Stimulated activated CD4-positive, alpha-beta T cell treated with anti-CD3 and anti-CD28 coated beads, Interleukin-15, amount 100 ng/mL, for 1 hour (primary cell): ENCODE measurements at places on chromosomes 6 and 20.

GRCh38 chr20:38888059-38888831, 38.0 kb upstream of the FAM83D start:
- DNase-seq = no peak

- DNase-seq = no peak
Measured at GRCh38 chr20:23142162-23143050, 56.3 kb upstream of the CD93 start.

DNA sequence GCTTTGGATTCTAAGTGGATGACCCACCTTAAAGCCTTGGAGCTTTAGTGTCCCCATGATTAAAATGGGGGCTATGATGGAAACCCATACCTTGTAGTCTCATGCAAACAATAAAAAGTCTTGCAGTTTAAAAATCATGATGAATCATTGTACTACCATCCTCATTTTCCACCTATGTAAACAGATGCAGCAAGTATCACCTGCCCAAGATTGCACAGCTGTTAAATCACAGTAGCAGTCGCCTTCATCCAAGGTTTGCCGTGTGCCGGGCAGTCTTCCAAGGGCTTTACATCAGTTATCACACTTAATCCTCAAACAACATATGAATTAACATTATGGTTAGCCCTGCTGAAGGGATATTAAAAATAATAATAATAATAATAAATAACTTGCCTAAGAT, 210.3 kb downstream of the FOXA2 start:
- DNase-seq = no peak

DNA sequence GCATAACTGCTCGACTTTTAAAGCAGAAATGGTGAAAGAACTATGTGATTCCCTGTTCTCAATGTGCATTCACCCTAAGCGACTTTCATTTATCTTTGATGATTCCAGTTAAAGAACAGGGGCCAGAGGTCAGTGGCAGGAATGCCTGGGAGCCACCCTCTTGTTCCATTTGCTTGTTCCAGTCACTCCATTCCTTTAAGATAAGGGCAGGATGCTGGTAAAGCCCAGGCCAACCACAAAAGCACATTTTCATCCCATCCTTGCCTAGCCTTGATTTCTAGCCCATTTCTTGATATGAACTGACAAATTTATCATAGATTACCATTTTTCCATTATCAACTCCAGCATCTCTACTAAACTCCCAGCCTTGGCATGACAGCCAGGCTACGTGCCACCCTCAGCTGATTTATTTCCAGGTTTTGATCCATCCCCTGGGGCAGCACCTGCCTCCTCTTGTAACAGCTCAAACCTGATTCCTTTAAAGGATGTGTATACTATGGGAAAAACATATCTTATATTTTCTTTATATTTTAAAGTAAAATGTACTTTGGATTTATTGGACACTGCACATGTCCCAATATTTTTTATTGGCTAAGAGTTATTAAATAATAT, 19.2 kb downstream of the HMGN3 start:
- DNase-seq = no peak

GRCh38 chr6:125728739-125729138, 20.7 kb upstream of the HEY2 start:
- no peak for DNase-seq

DNA sequence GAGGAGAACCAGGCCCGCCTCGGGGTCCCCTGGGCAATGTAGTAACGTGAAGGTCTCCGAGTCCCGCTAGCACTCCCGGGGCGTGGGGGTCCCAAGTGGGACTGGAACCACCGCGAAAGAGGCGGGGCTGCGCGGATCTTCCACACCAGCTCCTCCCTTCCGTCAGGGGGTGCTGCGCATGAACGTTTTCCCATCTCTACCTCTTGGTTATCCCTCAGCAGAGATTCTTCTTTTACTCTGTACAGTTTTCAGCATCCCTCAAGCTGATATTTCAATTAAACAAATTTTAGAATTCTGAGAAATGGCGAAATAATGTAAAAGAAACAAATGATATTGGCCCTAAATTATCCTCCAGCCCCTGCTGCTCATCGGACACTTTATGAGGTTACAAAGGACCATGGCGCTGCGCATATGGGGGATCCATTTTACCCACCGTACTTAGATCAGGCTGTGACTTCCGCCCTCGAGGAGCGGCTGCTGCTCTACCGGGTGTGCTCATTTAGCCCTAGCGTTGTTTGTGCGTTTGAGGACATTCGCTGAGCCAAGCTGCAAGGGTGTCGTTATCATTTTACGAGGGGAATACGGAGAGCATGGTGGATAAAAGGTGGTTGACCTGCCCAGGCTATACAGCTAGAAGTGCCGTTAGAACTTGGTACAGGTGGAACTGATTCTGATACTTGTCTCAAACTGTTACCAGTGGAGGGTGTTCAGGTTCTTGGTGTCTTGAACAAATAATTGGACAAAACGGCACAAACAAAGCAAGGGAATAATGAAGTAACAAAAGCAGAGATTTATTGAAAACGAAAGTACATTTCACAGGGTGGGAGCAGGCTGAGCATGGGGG, 75.2 kb upstream of the CHD6 start:
- peak; percentile 56 for DNase-seq

GRCh38 chr6:47047097-47047478, 5.0 kb upstream of the ADGRF1 start:
- DNase-seq = no peak

GRCh38 chr6:43575105-43575771, 600 bp downstream of the XPO5 start:
- no peak for DNase-seq

- DNase-seq = no peak
Measured at GRCh38 chr20:25117990-25118389, 36.0 kb upstream of the VSX1 start.

GRCh38 chr6:109695468-109695867, 4.4 kb downstream of the FIG4 start:
- DNase-seq = no peak

GRCh38 chr6:45310118-45310788, 17.9 kb upstream of the RUNX2 start:
- DNase-seq = no peak

- no peak for DNase-seq
Measured at GRCh38 chr6:145252737-145253136, 482.6 kb downstream of the EPM2A start.

GRCh38 chr6:113774127-113774825, 82.9 kb upstream of the MARCKS start:
- DNase-seq = no peak

DNA sequence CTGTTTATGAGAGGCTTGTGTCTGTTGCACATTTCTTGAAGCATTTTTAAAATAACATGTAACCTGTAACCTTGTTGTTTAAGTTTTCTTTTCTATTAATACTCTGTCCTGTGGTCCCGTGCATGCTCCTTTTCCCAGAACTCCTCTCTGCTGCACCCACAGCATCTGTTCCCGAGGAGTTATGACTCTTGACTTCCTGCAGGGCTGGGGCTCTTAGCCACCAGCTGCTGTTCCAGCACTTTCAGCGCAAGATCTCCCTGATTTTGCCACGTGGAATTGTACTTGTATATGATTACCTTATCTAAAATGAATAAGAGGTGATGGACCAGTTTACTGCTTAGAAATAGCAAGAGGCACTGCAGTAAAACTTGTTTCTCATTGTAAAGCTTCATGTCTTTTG, 150.6 kb downstream of the QKI start:
- no peak for DNase-seq

DNA sequence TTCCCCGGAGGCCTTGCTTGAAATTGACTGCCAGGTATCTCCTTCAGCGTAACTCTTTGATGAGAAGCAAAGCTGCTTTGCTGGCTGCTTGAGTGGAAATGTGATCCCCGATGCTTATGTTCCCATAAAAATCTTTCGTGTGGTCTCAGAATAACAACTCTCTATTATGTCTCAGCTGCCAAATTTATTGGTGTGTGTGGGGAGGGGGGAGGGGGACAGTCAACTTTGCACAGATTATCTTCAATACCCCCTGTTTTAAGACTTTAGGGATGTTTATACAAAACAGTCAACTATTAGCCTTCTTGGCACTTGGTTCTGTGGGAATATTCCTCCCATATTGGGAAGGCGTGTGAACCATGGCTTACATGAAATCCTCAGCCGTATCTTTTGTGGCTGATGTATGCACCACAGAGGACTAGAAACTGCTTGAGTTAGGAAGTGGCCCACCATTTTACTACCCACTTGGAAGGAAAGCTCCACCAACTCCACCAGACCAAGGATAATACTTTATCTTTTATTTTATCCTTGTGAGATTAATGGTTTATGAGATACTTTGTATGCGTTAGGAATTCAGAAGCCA, 101.5 kb upstream of the SLC24A3 start:
- no peak for DNase-seq

DNA sequence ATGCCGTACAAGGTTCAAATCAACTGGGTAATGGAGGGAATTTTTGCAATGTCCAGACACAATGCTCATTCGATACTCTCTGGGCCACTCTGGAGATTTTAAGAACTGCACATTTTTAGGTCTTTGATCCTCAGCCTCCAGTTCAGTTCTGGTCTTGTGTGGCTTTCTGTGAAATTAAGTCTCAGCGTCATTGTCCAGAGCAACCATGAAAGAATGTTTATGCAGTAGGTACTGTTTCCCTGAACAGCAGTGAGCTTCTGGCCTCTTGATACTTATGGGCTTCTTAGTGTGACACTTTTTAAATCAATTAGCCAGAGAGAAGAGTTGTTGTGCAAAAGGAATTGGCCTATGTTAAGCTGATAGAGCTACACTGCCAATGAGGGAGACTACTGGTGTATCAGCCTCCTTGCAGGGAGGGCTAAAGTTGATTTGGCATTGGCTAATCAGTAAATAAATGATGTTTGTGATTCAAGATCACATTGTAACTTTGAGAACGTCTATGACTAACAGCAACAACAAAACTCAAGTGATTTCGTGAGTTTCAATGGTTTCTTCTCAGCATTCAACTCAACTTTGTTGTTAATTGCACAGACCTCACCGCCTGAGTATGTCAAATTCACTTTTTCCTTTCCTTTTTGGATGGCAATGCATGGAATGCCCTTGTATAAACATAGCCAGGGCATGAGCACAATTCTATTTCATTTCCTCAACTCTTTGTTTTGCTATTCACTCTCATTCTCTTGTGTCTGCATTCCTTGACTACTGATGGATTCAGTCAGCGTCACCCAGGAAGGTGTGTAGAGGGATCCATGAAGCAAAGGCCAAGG, 85.1 kb downstream of the GJA1 start:
- DNase-seq = no peak

DNA sequence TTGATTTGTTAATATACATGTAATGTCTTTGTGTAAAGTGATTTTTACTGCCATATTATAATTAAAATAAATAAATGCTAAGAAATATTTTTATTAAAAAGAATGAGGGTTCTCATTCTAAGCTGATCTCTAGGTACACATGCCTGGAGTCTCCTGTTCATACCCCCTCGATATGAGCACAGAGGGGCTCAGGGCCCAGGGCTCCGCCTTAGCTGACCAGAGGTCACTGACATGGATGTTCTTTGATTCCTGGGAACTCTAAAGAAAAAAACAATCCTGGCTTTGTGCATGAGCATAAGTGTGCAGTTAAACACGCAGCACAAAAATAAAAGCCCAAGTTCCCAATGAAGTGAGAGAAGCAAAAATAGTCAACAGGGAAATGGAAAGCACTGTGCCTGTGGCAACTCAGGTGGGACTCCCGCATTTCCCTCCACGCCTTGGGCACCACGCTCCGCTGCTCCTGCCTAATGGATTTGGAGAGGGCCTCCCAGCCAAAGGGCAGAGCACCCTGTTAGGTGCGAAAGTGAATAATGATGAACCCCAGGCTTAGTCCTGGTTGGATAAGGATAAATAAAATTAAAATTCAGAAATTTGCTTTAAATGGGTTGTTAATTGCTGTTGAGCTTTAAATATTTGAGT, 33.3 kb upstream of the QKI start:
- no peak for DNase-seq

DNA sequence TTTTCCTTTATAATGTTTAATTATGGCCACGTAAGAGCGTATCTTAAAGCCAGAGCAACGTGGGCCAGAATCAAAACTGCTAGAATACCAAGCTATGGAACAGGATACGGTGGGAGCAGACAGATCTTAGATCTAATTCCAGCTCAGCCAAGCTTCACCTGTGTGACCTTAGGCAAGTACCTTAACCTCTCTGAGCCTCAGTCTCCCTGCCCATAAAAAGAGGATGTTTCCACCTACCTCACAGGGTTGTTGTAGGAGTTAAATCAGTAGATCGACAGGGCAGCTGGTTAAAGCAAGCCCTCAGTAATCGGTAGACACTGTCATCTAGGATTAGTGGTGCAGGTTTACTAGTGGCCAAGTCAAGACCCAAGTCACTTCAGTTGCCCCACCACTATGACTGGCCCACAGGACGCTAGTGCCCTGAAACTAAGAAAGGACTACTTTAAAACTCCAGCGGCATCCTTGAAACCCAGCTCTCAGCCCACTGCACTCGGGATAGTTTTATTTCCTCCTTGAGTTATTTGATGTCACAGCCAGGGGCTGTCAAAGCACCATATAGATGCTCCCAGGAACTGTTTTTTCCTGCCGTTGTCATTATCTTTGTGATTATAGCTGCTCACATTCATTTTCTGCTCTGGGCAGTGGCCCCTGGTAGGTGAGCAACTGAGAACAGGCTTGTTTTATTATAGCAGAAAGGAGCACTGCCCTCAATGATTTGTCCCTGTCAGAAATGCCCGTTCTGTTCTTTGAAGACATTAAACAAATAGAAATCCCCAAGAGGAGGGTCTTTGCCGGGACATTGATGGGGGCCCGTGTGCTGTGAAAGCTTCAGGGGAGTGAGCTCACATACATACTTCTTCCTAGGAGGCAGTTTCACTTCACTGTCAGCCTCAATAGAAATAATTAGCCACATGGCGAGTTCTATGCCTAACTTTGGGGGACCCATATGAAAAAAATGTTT, 63.1 kb downstream of the ISM1 start:
- DNase-seq = no peak

- no peak for DNase-seq
Measured at GRCh38 chr6:16998461-16998860, 103.4 kb upstream of the STMND1 start.

- DNase-seq = no peak
Measured at GRCh38 chr6:6772751-6773150, 184.2 kb downstream of the LY86 start.

- DNase-seq = no peak
Measured at GRCh38 chr6:3769610-3770009, 18.1 kb upstream of the PXDC1 start.

GRCh38 chr6:16727996-16728395, 33.3 kb downstream of the ATXN1 start:
- DNase-seq = no peak

GRCh38 chr6:26087284-26088115, at the start of gene HFE:
TSS of gene HFE (plus strand) at chr6:26087429. CDS start at chr6:26087441, 12 bp downstream.
- DNase-seq = no peak

GRCh38 chr6:119027465-119027864, 51.0 kb downstream of the FAM184A start:
- no peak for DNase-seq

DNA sequence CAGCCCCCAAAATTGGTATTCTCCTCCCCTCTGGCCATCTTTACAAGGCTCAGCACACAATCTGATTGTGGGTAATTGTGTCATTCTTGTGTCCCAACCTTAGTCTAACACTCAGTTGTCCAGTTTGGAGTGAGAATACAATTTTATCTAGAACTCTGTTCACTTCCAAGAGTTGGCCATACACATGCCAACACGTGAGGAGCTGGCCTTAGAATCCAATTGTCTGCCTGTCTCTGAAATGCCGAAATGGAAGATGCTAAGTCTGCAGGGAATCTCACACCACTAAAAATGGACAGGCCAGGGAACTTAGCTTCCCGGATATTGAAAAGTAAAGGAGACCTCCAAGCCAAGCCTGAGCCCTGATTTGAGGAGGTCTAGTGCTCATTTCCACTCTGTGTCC, 12.3 kb downstream of the FOXA2 start:
- no peak for DNase-seq
